ENCODE measurements at places on chromosomes 3 and 15. TPM values are rescaled to one million over a fixed set of nuclear protein-coding genes. Genes with fewer than 3 reads are reported as not detected.
A peak's percentile ranks its signal among the peaks of the same experiment; 100 is the strongest.

DNA sequence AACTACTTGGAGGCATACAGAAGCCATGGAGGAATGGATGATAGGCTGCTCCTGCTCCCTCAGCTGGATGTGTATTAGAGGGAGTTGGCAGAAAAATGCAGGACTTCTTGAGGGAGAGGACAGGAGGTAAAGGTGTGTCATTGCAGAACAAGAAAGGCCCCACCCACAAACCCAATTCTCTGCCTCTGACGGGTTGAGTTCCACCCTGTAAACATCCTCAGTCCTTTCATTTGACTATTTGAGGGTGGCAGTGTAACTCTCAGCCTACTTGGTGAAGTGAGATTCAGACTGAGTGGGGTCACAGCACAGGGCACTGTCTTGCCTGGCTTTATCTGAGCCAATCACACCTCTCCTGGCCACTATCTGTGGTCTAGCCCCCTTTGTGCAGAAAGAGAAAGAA lies at the start of gene TPRG1:
TSS of gene TPRG1 (plus strand) at position 265 of the 400 bp plus-strand sequence. CDS start 35,414 bp downstream, outside the sequence.
- no peak for ATAC-seq

CHD2 gene
- total RNA-seq, result 159 TPM

GRCh38 chr15:38362355-38362754 lies 91.6 kb upstream of the FAM98B start:
- ATAC-seq, result no peak

DNA sequence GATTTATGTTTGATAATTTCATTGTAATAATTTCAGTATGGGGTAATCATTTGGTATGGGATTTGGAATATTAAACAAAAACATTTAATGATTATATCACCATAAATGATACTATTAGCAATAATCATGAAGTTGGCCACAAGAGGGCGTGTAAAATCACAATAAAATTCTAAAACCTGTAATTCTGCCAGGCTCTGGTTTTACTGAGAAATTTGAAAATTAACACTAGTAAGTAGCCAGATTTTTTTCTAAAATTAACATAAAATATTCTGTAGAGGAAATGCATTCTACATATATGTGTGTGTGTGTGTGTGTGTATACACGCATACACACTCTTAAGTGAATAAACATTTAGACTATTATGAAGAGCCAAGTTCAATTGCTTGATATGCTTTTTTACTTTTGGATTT lies 40.5 kb downstream of the FEZF2 start:
- no peak for ATAC-seq

GRCh38 chr3:42036483-42036823 lies 54.7 kb upstream of the TRAK1 start:
- peak; percentile 19 for ATAC-seq

DNA sequence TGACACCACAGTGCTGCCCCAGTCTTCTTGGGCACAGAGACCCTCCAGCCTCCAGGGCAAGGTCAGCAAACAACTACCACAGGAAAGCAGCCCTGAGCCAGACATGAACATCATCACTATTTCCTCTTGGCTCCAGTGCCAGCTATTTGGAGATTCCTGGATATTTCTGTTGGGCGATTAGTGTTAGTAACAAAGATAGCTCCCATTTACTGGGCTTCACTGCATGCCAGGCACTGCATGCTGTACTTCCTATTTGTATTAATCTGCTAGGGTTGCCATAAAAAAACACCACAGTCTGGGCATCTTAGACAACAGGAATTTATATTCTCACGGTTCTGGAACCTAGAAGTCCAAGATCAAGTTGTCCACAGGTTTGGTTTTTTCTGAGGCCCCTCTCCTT lies 255.1 kb upstream of the STT3B start:
- no peak for ATAC-seq

- ATAC-seq, result no peak
Measured at GRCh38 chr15:77650265-77650664, 17.6 kb upstream of the LINGO1 start.

RCCD1 gene
- 31.9 TPM for total RNA-seq

DNA sequence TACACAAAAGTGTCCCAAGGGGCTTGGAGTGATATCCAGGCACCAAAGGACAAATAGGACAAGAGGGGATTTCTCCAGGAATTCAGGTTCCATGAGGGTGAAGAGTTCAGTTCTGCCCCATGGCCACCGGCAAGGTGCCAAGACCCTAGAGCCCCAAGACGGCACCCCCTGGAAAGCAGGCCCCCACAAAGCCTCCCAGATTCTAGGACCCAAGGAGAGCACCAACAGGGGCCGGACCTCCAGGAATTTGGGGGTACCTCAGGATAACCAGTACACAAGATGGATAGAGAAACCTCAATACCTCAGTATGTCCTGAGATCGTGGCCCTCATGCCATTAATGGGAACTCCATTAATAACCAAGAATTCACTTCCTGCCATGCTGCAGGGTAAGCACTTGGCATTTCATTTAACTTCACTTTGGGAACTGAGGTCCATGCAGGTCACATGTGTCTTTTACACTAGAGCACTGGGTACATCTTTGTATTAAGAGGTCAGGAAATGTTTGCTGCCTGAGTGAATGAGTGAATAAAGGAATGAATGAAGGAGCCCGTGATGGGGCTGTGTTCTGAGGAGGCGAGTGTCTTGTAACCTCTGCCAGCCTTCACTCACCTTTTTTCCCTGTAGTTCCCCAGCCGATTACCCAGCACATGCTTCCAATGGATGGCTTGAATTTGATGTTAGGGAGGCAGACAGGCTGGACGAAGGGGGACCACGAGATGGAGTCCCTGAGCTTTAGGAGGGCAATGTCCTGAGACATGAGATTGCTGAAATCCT lies 15.5 kb upstream of the PRSS50 start:
- no peak for ATAC-seq

GRCh38 chr3:130746246-130747039 lies at the start of gene PIK3R4:
TSS of gene PIK3R4 (minus strand) at chr3:130746829. CDS start at chr3:130745218, 1,611 bp downstream.
- peak; percentile 91 for ATAC-seq

DNA sequence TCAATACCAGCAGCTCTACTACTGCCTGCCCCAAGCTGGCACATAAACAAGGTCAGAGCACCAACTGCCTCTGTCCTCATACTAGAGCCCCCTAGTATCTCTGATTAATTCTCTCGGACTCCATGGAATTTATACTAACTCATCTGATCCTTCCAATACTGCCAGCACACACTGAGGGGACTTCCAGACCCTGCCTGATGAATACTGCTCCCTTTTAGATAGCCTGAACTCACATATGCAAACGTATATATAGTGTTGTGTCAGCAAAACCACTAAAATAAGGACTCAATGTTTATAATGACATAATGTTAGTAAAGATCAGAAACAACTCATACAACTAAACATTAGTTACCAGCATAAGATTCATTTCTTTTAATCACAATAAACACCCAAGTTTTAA lies 25.0 kb downstream of the CEP70 start:
- no peak for ATAC-seq

SST gene
- total RNA-seq, result not detected

AMT gene
- total RNA-seq, result 1.9 TPM

DNA sequence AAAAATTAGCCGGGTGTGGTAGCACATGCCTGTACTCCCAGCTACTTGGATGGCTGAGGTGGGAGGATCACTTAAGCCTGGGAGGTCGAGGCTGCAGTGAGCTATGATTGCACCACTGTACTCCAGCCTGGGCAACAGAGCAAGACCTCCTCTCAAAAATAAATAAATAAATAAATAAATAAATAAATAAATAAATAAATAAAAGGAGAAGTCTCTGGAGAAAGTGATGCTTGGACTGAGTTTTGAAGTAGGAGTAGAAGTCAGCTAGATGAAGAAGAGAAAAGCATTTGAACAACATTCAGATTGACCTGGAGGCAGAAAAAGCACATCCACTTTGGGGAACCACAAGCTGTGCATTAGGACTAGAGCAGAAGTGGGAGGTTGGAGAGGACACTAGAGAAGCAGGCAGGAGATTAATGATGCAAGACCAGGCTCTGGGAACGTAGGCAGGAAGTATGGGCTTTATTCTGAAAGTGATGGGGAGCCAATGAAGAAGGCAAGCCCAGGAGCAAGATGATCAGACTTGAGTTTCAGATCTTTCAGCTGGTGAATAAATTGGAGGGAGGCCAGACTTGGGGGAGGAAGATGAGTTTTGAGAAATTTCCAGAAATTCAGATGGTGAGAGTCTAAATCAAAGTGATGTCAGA lies 48.7 kb downstream of the KLHL6 start:
- no peak for ATAC-seq

PLSCR2 gene
- not detected for total RNA-seq

DNA sequence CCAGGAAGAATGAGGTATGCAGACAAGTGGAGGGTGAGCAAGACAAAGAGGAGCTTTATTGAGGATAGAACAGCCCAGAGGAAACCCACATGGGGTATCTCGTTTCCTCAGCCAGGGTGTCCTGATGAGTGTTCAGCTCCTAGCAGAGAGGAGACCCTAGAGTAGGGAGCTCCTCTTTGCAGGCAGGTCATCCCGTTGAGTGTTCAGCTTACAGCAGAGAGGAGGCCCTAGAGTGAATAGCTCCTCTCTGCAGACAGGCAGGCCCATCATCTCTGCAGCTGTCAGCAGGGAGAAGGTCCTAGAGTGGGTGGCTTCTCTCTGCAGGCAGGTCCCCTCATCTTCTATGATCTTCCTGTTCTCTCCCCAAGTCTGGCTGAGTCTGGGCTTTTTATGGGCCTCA lies 90.6 kb upstream of the TNFSF10 start:
- ATAC-seq, result no peak

DNA sequence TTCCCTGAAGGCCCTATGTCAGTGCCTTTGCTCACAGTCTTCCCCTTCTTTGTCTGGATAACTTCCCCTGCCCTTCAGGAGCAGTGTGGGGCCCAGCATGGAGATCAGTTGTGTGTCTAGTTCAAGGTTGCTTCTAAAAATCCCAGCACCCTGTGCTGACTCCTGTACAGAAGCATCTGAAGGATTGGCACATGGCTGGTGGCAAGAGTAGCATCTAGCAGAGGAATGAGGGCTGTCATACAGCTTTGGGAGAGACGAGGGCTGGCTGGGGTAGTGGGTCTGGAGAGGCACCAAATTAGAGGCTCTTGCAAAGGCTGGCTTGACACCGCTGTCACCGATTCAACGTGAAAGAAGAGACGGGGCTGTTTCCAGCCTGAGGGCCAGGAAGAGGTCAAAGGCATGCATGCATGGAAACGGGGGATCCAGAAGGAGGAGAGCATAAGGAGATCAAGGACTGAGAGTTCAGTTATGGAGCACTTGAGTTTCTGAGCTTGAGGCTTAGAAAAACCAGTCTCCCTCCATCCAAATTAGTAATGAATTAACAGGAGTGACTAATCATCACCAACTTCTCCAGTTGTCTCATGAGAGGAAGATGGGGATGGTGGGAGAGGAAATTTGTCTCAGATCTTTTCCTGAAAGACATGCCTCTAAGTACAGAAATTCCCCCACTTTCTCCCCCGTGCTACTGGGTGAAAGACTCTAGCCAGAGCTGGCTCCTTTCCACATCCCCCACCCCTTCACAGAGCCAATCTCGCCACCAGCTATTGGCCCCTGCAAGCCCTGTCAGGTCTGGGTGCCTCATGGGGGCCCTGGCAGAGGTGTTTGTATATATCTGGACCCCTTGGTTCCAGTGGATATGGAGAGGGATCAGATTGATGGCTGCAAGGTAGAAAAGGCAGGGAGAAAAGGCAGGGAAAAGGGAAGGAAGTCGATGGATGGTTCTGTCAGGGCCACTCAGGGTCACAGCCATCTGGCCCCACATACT lies 45.9 kb downstream of the SLCO2A1 start:
- no peak for ATAC-seq

CPN2 gene
- not detected for total RNA-seq

DNA sequence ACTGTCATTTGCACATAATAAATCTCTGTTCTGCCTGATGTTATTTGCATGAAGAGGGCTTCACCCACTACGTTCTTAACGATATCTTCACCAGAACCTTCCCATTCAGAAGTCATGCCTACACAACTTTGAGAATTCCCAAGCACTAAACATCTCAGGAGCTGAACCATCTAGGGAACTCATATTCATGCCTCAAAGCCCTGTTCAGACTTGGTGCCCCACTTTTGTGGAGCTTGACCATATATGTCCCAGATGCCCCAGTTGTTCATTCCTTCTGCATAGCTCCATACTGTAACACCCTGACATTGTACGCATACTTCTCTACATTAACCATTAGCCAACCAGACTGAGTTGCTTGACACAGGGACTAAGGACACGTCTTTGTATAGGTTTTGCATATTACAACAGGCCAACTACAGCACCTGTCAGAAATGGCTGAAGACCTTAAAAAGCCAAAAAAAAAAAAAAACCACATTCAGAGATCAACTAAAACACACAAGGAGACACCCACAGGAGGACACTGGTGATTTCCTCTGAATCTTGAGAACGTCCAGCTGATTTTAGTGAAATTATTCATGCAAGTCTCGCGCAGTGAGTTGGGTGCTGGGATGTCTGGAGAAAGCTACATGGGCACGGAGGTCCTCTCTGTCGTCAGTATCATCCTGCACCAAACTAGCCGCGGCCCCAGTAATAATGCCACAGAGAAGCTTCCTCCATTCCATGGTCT lies 141.4 kb downstream of the FOXP1 start:
- no peak for ATAC-seq

MEIS2 gene
- not detected for total RNA-seq

- no peak for ATAC-seq
Measured at GRCh38 chr3:20842594-20843436, 656.8 kb upstream of the SGO1 start.

TATDN2 gene
- 71.7 TPM for total RNA-seq

DNA sequence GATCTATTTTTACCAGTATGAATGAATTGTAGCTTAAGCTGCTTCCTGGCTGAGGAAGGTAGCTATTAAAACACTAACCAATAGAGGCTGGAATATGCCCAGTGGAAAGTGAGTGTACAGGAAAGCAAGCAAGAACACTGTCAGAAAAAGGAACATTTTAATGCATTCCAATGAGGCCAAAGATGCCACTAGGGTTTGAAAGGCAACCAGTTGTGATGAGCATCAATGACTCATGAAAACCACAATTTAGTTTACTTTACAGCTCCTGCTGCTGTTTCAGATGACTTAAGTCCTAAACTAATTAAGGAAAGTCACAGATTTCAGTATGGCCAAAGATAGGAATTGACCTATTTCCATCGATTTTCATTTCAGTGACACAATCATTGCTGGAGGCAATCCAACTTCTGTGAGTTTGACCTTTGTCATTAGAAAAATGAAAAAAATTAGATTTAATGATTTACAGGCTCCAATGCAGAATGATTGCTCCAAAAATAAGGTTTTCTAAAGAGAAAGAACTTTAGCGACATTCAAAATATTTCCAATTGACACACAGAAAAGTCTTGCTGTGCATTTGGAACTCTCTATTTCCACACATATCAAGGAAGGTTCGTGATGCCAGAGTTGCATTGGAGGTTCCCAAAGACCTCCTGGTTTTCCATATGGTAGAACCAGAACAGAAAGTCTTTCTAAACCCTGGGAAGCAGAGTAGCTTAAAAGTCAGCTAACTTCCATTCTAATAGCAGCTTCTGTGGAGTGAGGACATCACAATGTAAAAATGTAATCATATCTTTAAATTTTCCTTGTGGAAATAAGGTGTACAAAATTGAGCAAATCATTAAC lies 103.0 kb downstream of the SUCNR1 start:
- ATAC-seq, result peak; percentile 56

- ATAC-seq, result no peak
Measured at GRCh38 chr3:107476462-107476861, 46.3 kb upstream of the BBX start.

DNA sequence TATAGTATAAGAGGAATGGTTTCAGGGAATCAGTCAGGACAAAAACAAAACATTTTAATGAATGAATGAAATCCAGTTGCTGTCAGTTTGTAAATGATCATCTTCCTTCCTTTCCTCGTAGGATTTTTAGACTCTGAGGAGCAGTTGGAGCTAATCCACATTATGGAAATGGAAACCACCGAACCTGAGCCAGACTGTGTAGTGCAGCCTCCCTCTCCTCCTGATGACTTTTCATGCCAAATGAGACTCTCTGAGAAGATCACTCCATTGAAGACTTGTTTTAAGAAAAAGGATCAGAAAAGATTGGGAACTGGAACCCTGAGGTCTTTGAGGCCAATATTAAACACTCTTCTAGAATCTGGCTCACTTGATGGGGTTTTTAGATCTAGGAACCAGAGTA lies 3.1 kb downstream of the TIPARP start:
- no peak for ATAC-seq

All from activated T-helper 17 cell treated with anti-CD3 and anti-CD28 coated beads, Interleukin-2, amount 50 U/mL, for 72 hours (primary cell).